Stimulated activated naive CD8-positive, alpha-beta T cell treated with anti-CD3 and anti-CD28 coated beads, Interleukin-15, amount 100 ng/mL, for 72 hours (primary cell): ENCODE measurements at places on chromosomes 12 and 14.

- no peak for DNase-seq
These were observed 7.6 kb upstream of the VASH1 start for GRCh38 chr14:76753541-76754198.

GRCh38 chr14:20848316-20848954 is 42.8 kb upstream of the RNASE3 start:
- DNase-seq: no peak

GRCh38 chr14:35578639-35579038 is 44.7 kb downstream of the INSM2 start:
- DNase-seq: no peak

- no peak for DNase-seq
These were observed 253.7 kb downstream of the SLC6A15 start for GRCh38 chr12:84658877-84659276.

DNA sequence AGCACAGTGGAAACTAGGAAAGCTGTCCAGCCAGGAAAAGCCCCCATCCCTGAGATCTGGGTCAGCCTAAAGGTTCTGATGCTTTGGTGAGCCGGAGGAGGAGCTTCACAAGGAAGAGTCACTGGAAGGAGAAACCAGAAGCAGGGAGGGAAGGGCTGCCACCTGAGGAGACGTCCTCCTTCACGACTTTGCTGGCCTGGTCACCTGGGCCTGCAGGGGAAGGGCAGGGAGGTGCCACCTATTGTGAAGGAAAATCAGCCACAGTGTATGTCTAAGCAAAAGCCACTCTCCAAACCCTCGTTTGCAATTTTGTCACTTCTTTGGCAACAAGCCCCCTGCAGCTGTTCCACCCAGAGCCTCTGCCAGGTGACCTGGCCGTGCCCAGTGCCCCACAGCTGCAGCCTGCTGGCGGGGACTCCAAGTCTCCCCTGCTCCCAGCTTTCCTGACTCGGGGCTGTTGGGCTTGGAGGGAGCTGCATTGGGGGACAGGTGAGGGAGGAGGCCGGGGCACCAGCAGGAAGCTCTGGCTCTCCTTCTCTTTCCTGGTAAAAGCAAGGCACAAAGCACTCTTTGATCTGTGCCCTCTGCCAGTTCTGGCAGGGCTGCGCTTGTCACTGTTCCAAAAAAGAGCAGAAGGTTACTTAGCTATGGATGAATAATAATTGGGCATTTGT is 120.9 kb upstream of the BCL2L14 start:
- DNase-seq: no peak

GRCh38 chr14:41609704-41610183 is 3.1 kb downstream of the LRFN5 start:
- DNase-seq: no peak

- no peak for DNase-seq
These were observed 160.4 kb downstream of the CACNA1C start for GRCh38 chr12:2212971-2213869.

- DNase-seq: no peak
These were observed 126.8 kb upstream of the MAX start for GRCh38 chr14:65228956-65229747.

DNA sequence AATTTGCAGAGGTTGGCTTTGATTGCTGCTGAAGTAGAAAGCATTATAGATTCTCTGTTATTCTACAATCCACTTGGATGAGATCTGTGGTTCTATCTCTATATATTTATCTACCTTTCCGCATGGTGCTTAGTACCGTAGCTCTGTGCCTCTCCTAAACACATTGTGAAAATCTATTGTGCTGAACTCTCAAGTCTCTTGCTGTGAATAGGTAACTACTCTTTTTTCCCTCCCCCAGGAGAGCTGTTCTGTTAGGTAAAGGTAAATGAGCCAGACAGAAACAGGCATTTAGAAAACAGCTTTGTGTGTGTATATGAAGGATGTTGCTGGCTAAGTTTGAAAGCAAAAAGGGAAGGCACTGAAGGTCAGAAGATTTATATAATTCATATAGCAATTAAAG is 112.6 kb downstream of the BRMS1L start:
- no peak for DNase-seq

DNA sequence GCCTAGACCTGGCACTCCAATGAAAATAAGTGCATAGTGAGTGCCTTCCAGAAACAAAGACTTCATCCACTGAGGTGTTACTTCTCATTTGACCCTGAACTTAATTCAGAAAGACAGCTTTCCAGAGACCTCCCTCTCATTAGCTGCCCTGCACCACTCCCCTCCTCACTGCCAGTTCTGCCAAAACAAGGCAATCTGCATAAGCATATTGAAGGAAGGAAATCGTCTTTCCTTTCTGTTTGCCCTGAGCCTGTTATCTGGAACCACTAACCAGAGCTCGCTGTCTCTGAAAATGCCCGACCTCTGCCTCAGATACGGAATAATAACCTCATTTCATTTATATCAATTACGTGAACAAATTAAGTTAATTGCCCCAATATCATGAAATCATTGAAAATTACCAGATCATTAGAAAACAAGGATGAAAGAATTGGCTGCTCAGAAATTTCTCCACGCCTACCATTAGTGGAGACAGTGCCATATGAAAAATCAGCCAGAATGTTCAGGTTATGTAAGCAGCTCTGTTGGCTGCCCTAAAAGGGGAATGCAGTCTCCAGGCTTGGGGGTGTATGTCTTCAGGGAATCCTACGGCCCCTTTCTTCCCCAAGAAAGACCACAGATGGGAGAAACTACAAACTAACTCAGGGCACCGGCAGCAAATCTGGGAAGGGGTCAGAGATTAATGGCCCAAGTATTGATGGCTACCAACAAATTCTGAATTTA is 149.9 kb upstream of the FKBP4 start:
- DNase-seq: no peak

DNA sequence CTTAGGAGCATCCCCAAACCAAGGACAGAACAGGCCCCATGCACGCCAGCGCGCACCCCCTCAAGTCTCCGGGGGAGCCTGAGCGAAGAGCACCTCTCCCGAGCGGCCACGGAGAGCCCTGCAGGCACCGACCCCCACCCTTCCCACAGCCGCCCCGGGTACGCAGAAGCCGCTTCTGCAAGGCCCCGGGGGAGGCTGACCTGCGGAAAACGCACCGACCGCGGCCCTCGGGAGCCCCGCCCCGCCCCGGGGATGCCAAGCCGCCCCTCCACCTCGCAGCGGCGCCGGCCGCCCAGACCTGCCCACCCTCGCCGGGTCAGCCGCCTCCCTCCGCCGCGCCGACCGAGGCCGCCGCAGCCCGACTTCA is 385 bp downstream of the CAPRIN2 start:
- DNase-seq: peak; percentile 55

DNA sequence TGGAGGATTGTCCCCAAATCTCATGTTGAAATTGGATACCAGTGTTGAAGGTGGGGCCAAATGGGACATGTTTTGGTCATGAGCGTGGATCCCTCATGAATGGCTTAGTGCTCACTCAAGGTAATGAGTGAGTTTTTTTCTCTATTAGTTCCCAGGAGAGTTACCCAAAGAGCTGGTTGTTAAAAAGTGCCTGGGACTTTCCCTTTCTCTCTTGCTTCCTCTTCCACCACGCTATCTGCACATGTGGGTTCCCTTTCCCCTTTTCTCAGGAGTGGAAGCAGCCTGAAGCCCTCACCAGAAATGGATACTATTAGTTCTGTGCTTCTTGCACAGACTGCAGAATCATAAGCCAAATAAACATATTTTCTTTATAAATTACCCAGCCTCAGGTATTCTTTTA is 465.4 kb downstream of the FSCB start:
- DNase-seq: no peak

DNA sequence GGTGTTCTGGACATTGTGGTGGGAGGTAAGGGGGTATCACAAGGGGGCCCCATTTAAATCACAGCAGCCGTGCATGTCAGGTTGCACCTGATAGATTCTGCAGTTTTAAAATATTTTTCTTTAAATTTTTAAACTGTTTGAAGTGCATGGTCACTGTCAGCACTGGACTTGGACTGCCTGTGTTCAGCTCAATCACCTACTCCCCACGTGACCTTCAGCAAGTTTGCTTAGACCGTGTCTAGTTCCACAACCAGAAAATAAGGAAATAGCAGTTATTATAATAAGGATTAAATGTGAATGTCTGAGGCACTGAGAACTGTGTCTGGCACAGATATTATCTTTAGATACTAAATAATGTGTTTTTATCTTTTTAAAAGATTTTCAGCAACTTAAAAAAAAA is 64.7 kb downstream of the ESR2 start:
- no peak for DNase-seq

DNA sequence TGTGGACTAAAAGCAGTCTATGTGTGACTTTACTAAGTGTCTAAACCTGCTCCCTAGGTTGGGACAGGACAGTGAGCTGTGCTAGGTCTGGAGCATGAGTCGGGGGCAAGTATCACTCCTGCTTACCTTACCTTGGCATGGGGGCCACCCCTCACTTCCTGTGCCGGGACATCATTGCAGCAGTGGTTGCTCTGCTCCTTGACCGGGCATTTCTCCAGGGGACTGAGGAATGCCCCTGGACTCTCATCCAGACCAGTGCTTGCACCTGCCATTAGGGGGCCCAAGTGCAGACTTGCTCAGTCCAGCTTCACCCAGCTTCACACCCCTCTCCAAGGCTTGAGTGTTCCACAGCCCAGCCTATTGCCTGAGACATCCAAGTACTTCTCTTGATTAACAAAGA is 84.7 kb upstream of the NELL2 start:
- no peak for DNase-seq

DNA sequence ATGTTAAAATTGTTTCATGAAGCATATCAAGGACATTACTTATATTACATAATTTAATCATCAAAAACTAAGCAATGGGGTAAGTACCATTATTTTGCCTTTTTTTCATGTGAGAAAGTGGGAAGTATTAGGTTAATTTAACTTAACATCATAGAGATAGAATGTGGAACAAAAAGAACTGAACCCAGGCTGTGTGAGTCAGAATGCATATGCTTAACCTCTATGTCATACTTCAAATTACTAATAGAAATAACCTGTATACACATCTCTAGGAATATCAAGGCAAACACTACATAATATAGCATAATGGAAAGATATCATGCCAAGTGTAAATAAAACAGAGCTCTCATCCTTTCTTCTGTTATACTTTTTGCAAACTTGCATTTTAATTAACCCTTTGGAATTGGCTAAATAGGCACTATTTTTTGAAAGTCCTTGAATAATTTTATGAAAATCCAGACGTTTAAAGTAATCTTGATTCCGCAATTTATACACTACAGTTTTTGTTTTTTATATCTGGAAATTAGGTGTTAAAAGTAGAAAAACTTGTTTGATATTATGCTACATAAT is 777.7 kb downstream of the SLC6A15 start:
- no peak for DNase-seq
